ENCODE measurements at places on chromosomes 11 and 22. TPM values are rescaled to one million over a fixed set of nuclear protein-coding genes. Genes with fewer than 3 reads are reported as not detected.
A peak's percentile ranks its signal among the peaks of the same experiment; 100 is the strongest.

The SEC14L3 gene
- total RNA-seq = not detected

The CHRNA10 gene
- total RNA-seq = 0.52 TPM

The ART1 gene
- not detected for total RNA-seq

DNA sequence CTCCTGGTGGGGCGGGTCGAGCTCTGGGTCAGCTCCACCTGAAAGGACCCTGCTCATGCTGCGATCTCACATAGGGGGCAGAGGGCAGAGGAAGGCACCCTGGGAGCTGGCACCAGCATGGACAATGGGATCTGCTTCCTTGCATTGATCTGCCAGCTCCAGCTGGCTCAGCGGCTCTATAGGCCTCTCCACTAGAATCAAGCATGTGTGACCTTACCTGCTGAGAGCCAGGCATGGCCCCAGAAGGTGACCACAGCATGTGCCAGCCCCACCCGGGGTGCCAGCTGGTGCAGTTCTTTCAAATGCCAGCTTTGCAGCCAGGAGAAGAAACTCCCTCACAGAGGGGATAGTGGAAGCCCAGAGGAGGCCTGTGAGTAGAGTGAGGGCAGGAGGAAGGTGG is 22.0 kb upstream of the KLHL35 start:
- DNase-seq = no peak

The PTPRJ gene
- 17.4 TPM for total RNA-seq

DNA sequence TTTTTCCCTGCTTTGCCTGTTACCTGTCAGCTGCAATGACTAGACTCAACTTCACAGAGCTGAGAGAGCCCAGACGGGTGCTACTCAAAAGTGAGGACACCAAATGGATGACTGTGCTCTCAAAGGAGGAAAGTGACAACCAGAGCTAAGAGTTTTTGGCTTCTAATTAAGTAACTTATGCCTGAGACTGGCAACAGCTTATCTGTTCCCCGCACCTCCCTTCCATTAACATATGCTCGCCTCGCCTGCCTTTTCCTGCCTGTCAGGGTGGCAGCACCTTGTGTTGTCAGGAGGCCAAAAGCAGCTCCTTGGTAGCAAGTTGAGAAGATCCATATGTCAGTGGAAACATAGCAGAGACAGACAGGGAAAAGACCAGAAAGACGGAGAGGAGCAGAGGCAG is 573.9 kb upstream of the KIRREL3 start:
- no peak for DNase-seq

DNA sequence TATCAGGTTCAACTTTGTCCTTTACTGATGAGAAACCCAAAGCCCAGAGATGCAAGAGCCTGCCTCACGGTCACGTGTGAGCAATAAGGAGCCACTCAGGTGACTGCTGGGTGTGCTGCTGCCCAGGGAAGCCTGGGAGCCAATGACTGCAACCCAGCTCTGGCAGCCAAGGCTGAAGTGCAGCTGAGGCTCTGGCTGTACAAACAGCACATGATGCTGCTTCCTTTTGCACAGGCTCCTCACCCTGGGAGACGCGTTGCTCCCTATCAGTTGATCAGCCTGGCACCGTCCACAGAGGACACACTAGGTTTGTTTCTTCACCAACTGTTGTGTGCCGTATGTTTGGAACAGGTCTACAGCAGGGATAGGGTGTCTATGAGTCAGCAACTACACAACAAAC is 168.7 kb downstream of the EFCAB6 start:
- no peak for DNase-seq

DNA sequence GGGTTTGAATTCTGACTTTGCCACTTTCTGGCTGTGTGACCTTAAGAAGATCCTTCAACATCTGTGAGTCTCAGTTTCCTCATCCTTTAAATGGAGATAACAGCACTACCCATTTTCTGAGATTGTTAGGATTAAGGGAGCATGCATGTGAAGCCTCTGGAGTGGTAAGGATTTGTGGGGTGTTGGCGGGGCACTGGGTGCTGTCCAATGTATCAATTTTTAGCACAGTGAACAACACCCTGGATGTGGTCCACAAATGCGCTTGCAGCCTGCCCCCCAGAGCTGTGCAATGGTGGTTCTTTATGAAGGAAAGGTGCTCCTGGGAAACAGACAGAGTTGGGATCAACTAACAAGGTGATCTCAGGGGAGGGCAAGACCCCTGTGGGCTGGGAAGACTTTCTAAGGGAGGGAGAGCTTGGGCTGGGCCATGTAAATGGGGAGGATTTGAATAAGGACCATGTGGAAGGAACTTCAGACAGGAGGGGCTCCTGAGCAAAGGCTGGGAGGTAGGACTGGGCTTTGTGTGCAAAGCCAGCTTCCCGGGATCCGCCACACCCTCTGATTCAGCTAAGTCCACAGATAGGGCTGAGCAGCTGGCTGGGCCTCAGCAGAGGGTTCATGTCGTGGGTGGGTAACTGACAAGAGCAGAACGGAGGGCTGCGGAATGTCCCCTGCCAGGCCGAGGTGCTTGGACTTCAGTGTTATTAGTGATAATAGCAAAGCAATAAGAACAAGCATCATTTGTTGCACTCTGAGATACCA is 22.7 kb upstream of the RASD2 start:
- DNase-seq = peak; percentile 80

DNA sequence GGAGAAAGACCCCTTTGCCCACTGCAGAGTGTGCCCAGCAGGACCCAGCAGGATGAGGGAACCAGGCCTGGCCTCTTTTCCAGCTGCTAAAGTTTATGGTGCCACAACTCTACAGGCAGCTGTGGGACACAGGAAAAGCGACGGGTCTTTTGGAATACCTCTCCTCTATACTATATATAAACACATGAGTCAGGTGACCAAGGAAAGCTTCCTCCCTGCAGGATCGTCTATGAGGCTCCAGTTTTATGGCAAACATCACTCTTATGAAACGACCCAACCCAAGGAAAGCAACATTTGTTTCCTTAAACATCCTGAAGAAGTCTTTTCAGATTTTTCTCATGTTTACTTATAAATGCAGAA is 102.8 kb upstream of the AKIP1 start:
- DNase-seq = no peak

The TRPM5 gene
- not detected for total RNA-seq

DNA sequence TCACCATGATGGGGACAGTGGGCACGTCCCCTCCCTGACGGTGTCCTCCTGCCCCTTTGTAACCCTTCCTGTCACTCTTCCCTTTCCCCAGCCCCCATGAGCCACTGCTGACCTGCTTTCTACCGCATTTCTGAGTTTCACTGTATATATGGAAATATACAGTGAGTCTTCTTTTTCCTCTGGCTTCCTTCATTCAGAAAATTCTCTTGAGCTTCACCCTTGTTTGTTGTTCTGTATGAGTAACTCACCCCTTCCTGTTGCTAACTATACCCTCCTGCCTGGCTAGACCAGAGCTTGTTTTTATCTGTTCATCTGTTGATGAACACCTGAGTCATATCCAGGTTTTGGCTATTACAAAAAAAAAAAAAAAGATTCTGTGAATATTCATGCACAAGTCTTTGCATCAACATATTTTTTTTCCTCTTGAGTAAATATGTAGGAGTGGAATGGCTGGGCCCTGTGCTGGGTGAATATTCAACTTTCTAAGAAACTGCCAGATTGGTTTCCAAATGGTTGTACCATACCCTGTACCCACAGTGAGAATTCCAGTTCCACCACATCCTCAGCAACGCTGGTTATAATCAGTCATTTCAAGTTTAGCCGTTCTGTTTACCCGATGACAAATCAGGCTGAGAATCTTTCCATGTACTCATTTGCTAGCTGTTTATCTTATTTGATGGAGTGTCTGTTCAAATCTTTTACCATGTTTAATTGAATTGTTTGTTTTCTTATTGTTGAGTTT is 62.0 kb downstream of the IGF2 start:
- DNase-seq = no peak

The ADM2 gene
- 0.56 TPM for total RNA-seq

The CARNS1 gene
- 1.6 TPM for total RNA-seq

DNA sequence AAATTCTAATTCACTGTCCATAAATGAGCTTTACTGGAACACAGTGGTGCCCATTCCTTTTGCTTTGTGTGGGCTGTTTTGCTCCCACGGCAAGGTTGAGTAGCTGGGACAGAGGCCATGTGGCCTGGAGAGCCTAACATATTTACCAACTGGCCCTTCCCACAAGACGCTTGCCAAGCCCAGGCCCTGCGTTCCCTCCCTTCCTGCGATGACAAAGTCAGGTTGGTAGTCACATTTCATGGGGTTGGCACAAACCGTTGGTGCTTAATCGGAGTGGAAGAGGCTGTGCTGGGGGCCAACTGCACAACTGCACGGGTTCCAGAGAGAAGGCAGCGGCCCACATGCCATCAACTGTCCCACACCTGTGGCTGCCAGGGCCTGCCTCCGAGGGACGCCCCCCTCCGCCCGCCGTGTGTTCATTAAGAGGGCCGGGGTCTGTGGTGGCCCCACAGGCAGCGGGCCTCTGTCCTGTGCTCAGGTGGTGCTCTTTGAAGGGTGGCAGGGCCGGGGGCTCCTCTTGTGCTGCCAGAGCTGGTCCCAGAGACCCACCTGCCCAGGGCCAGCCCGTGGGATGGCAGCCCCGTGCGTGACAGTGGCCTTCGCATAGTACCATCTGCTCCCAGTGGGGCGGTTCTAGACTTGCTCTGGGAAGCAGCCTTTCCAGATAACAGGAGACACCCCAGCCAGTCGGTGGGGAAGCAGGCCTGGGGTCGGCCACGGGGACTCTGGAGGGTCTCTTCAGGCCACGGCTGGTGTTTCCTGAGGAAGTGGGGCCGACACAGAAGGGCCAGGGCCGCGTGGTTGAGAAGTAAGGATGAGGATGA is 81.5 kb upstream of the CLDN5 start:
- no peak for DNase-seq

DNA sequence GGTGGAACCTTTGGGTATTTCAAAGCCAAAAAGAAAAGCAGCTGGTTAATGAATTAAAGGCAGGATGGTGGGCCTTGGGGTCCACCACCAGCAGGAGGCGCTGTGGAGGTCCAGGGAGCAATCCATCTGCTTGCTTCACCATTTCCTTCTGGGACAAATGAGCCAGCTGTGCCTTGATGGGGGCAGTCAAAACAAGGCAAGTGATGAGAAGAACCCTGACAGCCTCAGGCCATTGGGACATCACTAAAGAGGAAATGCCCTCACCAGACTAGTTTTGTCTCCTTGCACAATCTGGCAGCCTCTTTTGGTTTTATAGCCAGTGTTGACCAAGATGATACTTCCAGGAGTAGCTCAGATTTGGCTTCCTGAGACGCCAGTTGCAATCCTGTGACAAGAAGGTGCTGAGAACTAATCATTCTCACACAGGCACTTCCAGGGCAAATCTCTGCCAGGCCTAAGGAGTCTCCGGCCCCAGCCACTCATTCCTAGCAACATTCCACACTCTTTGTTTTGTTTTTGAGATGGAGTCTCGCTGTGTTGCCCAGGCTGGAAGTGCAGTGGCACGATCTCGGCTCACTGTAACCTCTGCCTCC is 38.2 kb upstream of the WEE1 start:
- DNase-seq = peak; percentile 93

The TNNI2 gene
- 1.3 TPM for total RNA-seq

- DNase-seq = peak; percentile 91
Measured at GRCh38 chr11:73295241-73295995, 12.7 kb upstream of the ARHGEF17 start.

- DNase-seq = peak; percentile 93
Measured at GRCh38 chr11:396948-397548, 3.0 kb downstream of the PKP3 start.

DNA sequence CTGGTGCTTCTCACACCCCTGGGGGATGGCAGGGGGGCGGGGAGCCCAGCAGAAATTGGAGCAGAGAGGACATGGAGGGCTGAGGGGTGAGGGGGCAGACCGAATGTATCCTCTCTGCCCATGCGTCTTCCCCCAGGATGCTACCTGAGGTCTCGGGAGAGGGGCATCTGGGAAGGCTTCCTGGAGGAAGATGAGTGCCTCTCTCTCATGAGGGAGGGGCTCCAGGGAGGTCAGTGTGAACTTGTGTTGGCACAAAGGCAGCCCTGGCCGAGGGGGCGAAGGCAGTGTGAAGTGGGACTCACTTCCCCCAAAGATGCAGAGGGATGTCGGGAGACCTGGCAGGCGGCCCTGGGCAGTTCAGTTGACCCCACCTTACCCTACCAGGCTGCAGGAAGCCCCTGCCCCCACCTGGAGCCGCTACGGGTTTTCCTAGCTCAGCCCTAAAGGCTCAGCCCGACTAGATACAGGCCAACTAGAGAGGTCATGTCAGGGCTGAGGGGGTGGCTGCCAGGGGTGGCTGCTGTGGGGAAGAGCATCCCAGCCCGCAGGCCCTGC is 10.4 kb downstream of the ASCL2 start:
- DNase-seq = no peak

DNA sequence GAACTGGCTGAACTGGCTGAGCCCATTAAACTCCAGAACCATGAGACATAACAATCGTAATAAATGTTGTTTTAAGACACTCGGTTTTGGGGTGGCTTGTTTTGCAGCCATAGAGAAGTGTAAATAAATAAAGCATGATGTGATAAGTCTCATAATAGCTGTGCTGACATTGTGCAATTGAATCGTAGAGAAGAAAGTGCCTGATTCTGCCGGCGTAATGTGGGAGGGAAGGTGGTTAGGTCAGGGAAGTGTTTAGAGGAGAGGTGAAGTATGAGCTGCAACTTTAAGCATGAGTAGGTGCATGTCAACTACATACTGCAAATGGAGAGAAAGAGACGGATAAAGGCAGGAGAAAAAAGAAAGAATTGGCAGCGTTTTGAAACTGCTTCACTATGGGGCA is 217.1 kb downstream of the BLID start:
- DNase-seq = no peak

DNA sequence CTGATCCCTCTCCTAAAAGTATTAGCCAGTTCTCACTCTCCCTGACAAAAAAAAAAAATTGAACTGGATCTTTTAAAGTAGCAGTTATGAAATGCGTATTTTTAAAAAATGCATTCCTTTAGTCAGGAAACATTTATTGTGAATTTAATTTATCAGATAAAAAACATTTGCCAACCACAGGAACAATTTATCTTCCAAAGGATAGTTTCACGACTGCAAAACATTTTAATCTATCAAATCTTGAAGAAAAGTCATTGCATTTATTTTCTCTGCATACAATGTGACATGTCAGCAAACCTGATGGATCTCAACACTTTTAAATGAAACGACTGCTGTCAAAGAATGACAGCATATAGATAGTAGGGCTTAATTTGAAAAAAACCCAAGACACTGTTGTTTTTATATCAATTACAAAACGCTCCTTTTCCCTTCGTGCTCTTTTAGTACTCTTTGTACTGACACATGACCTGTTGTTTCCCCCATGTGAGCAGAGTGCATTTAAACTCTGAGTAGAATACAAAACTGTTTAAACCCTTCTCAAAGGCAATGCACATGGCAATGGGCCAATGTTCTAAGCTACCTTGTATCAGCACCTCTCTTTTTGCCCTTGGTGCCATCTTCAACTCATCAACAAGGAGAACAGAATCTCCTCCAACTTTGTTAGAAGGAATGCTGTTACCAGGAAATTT is 107.0 kb downstream of the ATG16L2 start:
- no peak for DNase-seq

The SAA1 gene
- total RNA-seq = 324 TPM

The WBP2NL gene
- 1.2 TPM for total RNA-seq

Data from posterior vena cava (tissue), 2 donors.